ENCODE measurements at places on chromosomes 2 and 18.

GRCh38 chr2:39587168-39587567 lies 78.5 kb upstream of the TMEM178A start:
- no peak for DNase-seq

- no peak for DNase-seq
Observed at GRCh38 chr2:127118038-127118437, 11.1 kb upstream of the BIN1 start.

DNA sequence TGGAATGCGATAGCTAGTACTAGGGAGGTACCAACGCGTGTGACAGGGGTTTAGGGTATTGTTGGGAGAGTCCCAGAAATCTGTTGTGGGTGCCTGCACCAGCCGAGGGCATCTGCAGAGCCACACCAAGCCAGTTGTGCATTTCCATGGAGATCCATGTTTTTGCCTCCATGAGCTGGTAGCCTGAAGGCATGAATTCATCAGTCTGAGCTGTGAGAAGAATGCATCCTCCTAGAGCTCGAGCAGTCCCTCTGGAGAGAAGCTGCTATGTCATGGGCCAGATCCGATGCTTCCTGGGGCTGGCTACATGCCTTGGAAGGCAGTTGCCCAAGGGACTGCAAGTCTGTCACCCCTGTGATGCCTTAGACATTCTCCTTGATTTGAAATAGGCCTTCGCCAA lies 57.9 kb downstream of the LIPG start:
- no peak for DNase-seq

DNA sequence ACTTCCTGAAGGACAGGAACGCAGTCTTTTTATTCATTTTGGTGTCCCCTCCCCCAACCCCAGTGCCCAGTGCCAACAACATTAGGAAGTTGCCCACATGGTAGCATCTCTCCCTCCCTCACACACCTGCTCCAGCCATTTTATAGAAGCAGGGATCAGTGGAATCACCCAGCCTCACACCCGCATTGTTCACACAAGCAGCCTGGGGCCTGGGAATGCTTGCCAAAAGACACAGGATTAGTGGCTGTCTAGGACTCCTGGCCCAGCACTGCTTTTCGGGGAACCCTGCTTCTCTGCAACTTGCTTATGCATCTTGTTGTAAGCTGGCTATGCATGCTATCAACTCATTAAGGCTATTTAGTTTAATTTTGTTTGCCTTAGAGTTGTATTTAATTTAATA lies 17.9 kb downstream of the TMEM37 start:
- DNase-seq = no peak

- DNase-seq = peak; percentile 51
Observed at GRCh38 chr18:44781886-44782285, 101.2 kb downstream of the SETBP1 start.

DNA sequence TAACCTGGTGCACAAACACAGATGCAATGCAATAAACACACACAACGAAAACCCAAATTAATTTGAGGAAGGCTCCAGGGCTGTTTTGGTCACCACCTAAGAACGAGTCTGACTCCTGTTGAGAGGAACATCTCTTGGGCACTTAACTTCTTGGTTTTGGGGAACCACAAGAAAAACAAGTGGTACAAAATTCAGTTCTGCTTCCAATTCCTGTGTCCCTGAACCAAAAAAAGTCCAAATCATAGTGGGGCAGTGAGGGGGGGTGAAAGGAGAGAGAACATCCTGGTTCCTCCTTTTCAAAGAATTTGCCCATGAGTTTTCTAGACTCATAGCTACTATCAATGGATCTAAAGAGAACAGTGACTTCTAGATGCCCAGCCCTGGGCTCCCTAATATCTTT lies 143.6 kb downstream of the COL4A4 start:
- no peak for DNase-seq

DNA sequence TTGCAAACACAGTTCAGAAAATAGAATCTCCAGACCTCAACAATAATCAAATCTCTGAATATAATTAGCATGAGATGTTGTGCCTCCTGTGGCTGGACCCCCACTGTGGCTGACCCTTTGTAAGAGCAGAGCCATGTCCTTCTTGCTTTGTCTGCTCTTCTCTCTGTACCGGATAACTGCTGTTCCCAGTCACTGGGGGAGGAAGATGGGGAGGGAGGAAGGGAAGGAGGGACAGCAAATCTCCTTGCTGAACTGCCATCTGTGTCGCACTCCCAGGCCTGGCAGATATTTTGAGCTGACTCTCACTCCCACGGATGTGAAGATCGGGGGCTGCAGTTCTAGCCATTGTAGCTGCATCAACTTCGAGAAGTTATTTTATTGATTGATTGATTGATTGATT lies 319.0 kb upstream of the CXCR4 start:
- no peak for DNase-seq

DNA sequence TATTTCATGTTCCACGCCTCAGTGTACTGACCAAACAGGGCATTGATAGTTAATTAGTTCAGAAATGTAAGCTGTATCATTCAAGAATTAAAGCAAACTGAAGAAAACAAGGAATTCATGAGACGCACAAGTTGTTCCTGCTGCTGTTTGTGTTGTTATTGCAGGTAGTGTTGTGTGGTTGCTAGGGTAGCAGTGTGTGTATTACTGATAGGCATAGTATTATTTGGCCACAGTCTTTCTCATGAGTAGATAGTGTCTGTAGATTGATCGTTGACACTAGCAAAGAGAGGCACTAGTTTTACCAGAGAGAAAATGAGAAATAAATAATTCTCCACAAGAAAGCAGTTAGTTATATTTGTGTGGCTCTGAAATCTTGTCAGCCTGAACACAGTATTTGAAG lies 548.6 kb downstream of the LRP1B start:
- no peak for DNase-seq

DNA sequence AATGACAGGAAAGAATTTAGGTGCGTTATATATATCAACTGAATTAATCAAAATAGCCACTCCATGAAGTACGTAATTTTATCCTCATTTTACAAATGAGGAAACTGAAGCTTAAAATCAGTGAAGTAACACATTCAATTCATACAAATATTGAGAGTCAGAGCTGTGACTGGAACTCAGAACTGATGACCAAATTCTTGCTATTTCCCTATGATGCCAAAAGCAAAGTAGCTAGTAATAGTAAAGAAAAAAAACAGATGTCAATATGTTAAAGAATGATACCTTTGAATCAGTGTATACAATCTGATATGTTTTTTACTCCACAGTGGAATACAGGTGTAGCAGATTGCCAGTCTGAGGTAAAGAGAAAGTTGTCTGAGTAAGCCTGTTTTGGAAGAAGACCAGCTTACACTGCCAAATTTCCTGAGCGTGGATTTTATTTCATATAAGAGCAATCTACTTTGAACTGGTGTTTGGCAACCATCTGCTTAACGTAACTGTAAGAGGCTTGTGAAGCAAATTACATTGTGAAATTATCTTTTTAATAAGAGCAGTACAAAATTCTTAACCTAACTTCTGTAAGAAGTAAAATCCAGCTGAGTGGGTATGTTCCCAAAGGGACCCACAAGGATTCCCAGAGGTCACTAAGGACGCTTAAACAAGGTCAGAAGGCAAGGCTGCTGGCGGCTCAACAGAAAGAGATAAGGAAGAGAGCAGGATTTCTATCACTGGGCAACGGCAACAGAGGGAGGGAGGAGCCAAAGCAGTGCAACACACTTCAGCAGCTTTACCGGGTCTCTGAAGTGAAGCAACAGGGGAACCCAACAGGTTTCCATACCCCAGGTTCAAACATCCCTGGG lies 85.6 kb downstream of the IKZF2 start:
- no peak for DNase-seq

Data from non-pigmented ciliary epithelial cell (primary cell).